ENCODE measurements at places on chromosomes 7 and 10. TPM values are rescaled to one million over a fixed set of nuclear protein-coding genes. Genes with fewer than 3 reads are reported as not detected.
A peak's percentile ranks its signal among the peaks of the same experiment; 100 is the strongest.

LMOD2 gene
- not detected for total RNA-seq

SEMA3C gene
- total RNA-seq, result 36.6 TPM

ALOX5 gene
- not detected for total RNA-seq

NEBL gene
- 8.4 TPM for total RNA-seq

DNA sequence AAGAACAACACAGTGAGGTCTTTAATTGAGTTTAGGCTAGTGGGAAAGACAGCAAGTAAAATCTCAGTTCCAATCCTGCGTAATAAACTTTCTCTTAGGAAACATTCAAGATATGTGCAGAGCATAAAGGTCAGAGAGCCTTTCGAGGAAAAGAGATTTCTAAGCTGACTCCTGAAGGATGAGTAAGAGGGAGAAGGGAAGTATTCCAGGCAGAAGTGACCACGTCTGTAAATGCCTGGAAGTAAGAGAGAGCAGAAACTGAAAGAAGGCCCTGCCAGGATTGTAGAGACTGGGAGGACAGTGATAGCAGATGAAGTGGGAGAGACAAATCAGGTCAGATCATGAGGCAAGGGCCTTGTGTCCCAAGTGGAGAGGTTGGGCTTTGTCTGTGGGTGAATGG is 41.8 kb downstream of the PNLIPRP3 start:
- no peak overlapping the region for H3K27ac ChIP-seq
- no peak overlapping the region for H3K4me3 ChIP-seq

GRCh38 chr10:11472158-11472753 is 139.2 kb downstream of the USP6NL start:
- DNase-seq, result peak; percentile 74
- no peak overlapping the region for H3K4me3 ChIP-seq
- H3K4me1 ChIP-seq, result peaks cover 30% of the 10 kb centered on the region
- peaks cover 5% of the 10 kb centered on the region for H3K36me3 ChIP-seq
- no peak overlapping the region for H3K27ac ChIP-seq

DNA sequence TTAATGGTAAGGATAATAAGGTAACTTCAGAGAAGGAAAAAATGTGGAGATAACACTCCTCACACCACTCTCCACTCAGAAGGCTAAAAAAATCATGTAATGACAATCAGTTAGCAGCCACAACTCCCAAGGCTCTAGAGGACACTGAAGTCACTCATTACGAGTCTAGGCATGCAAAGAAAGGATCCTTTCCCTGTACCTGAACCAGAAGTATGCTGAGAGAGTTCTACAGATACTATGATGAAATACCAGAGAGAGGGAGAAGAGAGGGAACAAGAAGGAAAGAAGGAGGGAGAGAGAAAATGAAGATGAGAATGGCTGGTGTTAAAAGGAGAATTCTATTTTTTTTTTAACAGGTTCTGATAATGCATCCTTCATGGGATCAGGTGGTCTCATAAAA is 224.3 kb upstream of the PLXNA4 start:
- peaks cover 8% of the 10 kb centered on the region for H3K36me3 ChIP-seq
- H3K4me1 ChIP-seq, result no peaks in the 10 kb centered on the region
- DNase-seq, result no peak
